ENCODE measurements at places on chromosomes 5 and 9. TPM values are rescaled to one million over a fixed set of nuclear protein-coding genes. Genes with fewer than 3 reads are reported as not detected.

The GMCL2 gene
- not detected for polyA plus RNA-seq

The UCK1 gene
- polyA plus RNA-seq: 33.7 TPM

The QRFP gene
- polyA plus RNA-seq: not detected

The BTNL3 gene
- not detected for polyA plus RNA-seq

The ST6GALNAC4 gene
- polyA plus RNA-seq: 8.7 TPM

The ZNF366 gene
- polyA plus RNA-seq: 0.09 TPM

The THG1L gene
- 1.4 TPM for polyA plus RNA-seq

The NUDT12 gene
- 0.17 TPM for polyA plus RNA-seq

DNA sequence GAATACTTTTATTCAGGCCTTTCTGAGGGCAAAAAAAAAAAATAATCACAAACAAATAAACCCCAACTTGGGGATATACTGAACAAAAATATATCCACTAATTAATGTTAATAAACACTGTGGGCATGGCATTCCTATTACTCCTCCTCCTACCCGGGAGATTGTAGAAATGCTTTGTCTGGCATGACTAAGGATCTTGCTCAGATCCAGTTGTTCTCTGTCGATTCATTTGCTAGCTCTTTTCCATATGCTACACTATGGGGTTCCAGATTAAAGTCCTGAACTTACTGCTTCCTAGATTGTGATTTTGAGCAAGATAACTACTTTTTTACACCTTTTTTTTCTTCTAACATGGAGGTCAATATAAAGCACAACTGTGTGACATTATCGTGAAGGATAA, 102.2 kb upstream of the PRR16 start:
- DNase-seq: no peak

DNA sequence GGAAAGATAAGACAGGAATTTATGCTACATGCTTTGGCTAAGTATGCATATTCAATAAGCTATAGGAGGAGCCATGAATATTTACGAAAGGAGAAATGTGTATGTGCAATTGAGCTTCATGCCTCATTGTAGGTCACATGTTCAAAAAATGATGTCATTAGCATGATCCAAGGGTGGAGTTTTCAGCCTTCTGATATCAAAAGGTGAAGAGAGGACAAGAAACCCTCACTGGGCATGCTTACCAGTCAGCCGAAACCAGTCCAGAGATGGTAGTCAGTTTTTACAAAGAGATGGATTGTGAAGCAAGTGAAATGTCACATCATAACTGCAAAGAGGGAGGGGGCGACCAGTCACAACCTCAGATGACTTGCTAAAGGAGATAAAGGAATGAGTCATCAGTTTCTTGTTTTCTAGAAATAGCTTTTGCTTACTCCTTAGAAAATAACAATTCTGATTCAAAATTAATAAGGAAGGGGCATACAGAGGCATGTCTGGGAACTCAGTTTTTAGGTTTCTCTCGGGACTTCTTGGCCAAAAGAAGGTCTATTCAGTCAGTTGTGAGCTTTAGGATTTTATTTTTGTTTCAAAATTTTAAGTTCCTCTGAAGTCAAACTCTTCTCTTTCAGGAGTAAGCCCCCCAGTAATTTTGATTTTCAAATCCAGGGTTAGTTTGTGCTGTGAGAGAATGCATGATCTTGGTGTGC, 1067.8 kb upstream of the EDIL3 start:
- no peak for DNase-seq

DNA sequence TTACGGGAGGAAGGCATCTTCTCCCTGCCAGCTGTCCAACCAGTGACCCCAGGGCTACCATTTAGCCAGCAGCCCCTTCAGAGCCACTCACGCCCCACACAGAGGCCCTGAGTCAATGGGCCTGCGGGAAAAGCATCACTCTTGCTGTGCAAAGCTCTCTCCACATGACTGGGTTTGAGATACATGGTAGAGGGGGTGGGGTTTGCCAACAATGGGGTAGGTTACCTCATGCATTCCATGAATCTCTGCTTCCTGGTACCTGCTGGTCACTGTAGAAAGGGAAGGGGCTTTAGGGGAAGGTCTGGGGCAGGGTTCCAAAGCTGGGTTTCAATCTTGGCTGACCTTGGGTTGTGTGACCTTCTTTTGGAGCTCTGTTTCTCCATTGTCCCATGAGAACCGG, 22.9 kb upstream of the TTLL11 start:
- DNase-seq: no peak

DNA sequence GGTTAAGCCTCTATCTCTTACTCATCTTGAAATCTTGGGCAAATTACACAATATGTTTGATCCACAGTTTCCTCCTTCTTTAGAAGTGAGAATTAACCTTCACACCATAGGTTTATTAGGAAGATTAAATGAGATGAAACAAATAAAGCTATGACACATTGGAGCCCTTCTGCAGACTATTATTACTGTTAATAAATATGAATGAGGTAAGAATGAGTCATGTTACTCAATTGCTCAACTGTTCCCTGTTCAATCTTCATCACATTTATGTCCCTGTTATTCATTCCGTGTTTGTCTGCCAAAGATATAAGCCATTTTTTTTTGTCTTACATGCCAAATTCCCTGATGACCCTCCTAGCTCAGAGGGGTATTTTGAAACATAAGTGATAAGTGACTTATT, 52.1 kb upstream of the PAPPA start:
- no peak for DNase-seq

GRCh38 chr9:38431116-38431515, 6.9 kb upstream of the IGFBPL1 start:
- no peak for DNase-seq

GRCh38 chr9:120365386-120365785, 214.6 kb downstream of the CDK5RAP2 start:
- no peak for DNase-seq

GRCh38 chr9:69981686-69982445, 61.8 kb upstream of the MAMDC2 start:
- DNase-seq: no peak

- DNase-seq: no peak
These were observed 56.2 kb downstream of the SSBP2 start for GRCh38 chr5:81694726-81695125.

All from immature natural killer cell (primary cell).